ENCODE measurements at places on chromosomes 1 and 21. TPM values are rescaled to one million over a fixed set of nuclear protein-coding genes. Genes with fewer than 3 reads are reported as not detected.

DNA sequence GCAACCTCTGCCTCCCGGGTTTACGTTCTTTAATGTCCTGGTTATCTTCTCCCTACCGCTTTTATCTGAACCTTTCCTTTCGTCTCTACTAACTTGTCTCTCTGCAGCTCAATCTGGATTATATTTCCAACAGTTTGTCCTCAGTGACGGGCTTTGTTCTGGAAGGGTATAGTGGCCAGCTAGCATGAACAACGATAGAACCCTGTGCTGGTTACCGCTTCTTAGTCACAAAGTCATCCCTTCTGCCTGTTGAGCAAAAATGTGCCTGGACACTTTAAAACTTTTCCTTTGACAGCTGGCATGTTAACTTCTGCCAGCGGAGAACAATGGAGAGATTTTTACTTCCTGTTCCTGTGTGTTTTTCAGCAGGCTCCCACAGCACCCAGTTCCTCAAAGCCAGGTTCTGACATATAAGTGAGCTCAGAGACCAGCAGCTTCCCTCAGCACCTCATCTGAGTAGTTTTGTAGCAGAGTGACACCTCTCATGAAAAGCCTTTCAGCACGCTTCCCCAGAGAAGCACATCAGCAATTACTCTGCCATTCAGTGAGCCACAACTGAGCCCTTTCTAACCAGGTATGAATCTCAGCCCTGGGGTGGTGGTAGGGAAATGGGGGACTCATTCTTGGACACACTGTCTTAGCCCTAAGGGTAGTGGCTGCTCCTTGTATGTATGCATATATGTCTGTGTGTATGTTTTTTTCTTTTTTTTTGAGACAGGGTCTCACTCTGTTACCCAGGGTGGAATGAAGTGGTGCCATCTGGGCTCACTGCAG is 23.6 kb upstream of the CCDC17 start:
- H3K4me3 ChIP-seq = no peak overlapping the region
- no peaks in the 10 kb centered on the region for H3K27me3 ChIP-seq
- DNase-seq = no peak
- peaks cover 27% of the 10 kb centered on the region for H3K36me3 ChIP-seq

Gene SPTA1
- not detected for total RNA-seq

Gene ZBED6
- total RNA-seq = 21.1 TPM

DNA sequence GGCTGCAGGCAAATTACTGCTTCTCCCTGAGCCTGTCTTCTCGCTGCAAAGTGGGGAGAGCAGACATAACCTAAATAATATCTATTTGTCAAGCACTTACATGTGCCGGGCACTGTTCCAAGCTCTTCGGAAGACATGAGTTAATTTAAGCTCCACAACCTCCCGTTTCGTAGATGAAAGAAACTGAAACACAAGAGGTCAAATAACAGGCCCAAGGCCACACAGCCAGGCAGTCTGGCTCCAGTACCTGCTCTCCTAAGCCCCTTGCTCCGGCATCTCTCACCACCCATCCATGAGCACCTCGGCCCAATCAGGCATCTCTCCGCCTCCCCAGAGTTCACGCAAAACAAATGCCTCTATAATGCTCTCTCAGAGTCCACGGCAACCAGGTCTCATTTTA is 65.4 kb downstream of the TAS1R2 start:
- H3K4me1 ChIP-seq = no peaks in the 10 kb centered on the region
- no peak for DNase-seq
- no peak overlapping the region for H3K27ac ChIP-seq
- no peaks in the 10 kb centered on the region for H3K36me3 ChIP-seq
- peaks cover 19% of the 10 kb centered on the region for H3K27me3 ChIP-seq

Gene RNPEP
- total RNA-seq = 38.3 TPM

GRCh38 chr1:186234976-186235686 is 139.9 kb downstream of the TPR start:
- no peak overlapping the region for H3K4me3 ChIP-seq
- H3K36me3 ChIP-seq = no peaks in the 10 kb centered on the region
- no peak overlapping the region for H3K27ac ChIP-seq
- no peak for DNase-seq

DNA sequence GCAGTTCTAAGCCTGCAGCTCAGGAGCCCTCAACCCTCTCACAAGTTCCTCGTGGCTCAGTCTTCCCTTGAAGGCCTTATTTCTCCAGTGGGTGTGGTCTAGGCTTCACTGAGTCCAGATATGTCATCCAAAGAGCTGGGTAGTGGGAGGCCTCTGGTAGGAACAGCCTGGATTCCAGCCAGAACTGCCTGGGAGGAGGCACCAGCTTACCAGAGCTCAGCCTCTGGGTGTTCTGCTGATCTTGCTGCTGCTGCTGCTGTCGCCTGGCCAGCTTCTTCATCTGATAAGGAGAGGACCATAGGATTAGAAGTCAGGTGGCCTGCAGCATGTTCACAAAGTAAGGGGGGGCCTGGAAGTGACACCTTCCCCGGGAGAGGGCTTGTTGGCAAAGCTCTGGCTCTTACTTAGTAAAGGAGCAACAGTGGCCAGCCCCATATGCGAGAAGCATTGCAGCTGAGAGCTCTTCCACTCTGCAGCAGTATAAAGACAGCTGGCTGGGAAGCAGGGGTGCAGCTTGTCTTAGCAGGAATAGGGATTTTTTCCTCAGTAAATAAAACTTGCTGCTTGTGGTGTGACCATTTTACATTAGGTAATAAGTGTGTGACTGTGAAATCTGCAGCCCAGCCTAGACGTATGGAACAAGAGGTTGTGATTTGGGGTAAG is 148.5 kb downstream of the LMX1A start:
- no peak overlapping the region for H3K27ac ChIP-seq
- H3K36me3 ChIP-seq = no peaks in the 10 kb centered on the region
- no peak for DNase-seq
- H3K4me3 ChIP-seq = no peak overlapping the region
- peaks cover 2% of the 10 kb centered on the region for H3K27me3 ChIP-seq

DNA sequence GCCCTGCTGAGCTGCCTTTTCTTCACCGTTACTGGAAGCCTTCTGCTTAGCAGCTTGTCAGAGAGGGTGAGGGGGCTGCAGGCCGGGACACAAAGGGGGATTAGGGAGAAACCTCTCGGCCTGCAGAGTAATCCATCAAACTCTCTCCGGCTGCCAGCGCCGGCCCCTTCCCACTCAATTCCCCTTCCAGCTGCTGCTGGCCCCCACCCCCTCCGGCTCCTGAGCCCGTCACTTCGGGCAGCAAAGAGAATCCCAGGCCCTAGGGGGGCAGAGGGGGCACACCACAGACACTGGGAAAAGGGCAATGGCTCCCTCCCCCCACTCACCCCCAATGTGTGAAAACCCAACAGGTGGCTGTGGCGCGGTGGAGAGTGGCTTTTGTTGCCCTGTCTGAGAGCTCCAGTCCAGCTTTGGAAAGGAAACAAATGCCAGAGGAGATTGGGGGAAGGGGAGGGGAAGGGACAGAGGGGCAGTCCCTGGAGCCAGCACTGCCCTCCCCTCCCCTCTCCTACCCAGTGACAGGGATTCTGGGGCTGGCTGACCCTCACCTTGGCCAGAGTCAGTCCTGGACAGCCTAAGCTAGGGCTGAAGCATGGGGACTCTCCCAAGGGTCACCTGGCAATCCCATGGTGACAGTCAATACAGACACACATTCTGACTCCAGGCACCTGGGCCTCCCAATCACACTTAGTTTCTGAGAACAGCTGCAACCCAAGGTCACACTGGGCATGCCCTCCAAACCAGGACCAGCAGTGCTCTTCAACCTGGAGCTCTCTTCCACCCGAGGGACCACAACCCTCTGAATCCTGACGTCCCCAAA is 9.5 kb downstream of the SLC45A3 start:
- DNase-seq = no peak
- no peak overlapping the region for H3K27ac ChIP-seq
- H3K4me3 ChIP-seq = no peak overlapping the region
- peaks cover 50% of the 10 kb centered on the region for H3K27me3 ChIP-seq
- H3K4me1 ChIP-seq = peaks cover 10% of the 10 kb centered on the region
- H3K36me3 ChIP-seq = no peaks in the 10 kb centered on the region

Gene NKAIN1
- total RNA-seq = 0.26 TPM

GRCh38 chr1:23013657-23014056 is 2.0 kb downstream of the TEX46 start:
- H3K4me1 ChIP-seq = peaks cover 6% of the 10 kb centered on the region
- H3K27ac ChIP-seq = no peak overlapping the region
- no peak overlapping the region for H3K4me3 ChIP-seq
- no peaks in the 10 kb centered on the region for H3K36me3 ChIP-seq

Gene SH3BGR
- 1.9 TPM for total RNA-seq

DNA sequence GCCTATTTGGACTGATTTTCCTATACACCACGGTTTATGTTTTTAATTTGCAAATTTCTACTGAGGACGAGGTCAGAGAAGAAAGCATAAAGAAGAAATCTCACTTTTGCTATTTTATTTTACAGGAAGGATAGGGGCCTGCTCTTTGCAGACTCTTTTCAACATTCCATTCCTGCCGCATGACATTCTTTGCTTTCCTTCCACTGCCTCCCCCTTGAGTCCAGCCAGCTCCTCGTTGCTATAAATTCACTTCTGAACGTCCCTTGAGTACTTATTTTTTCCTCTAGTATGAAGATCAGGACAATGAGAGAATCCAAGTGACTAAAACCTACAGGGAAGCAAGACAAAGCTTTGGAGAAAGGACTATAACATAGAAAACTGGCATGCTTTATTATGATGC is 53.4 kb upstream of the PTGFR start:
- no peaks in the 10 kb centered on the region for H3K36me3 ChIP-seq
- no peak for DNase-seq
- H3K27me3 ChIP-seq = no peaks in the 10 kb centered on the region

DNA sequence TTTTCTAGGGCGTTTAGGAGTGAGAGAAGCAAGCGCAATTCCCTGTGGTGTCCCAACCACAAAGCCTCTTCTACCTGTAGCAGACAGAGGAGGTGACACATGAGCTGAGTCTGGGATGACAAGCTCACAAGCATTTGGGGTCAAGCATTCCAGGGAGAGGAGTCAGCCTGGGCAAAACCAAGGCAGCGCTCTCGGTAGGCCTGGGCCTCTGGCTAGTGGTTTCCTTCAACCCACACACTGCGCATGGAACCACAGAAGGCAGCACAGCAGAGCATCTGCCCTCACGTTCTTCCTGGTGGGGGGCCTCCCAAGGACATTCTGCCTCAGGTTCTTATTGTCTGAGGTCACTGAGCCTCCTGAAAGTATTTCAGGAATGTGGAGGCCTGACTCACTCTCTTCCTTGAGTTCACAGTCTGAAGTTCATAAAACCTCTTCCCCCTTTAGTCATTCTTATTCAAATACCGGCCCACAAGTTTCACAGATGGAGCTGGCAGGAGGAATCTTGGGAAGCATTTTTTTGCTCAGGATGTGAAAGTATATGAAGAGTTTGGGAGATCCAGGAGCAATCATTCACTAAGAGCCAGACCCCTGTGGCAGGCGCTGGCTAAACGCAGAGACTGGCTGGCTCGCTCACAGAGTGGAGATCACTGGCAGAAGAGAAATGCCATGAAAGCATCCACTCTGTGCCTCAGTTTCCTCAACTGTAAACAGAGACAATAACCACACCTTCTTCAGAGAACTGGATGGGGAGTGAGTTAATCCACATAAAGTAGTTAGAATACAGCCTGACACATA is 26.8 kb downstream of the CCN1 start:
- DNase-seq = no peak
- H3K27ac ChIP-seq = no peak overlapping the region
- no peak overlapping the region for H3K4me3 ChIP-seq

DNA sequence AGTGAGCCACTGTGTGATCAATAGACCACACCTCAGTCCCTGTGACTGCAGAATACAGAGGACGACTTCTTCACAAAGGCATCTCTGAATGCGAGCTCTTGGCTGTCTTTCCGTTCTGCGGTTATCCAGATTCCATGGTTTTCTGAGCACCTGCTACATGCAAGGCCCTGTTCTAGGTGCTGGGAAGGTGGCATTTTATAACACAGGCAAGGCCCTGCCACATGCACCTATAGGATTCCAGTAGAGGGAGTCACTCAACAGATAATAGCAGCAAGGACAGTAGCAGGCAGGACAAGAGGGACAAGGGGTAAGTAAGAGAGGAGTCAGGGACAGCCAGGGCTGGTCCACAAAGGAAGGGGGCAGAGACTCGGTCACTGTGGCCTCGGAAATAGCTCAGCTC is 9.0 kb downstream of the URB1 start:
- peaks cover 26% of the 10 kb centered on the region for H3K36me3 ChIP-seq
- no peak for DNase-seq
- H3K27me3 ChIP-seq = no peaks in the 10 kb centered on the region
- no peak overlapping the region for H3K27ac ChIP-seq
- H3K4me1 ChIP-seq = peaks cover 14% of the 10 kb centered on the region

DNA sequence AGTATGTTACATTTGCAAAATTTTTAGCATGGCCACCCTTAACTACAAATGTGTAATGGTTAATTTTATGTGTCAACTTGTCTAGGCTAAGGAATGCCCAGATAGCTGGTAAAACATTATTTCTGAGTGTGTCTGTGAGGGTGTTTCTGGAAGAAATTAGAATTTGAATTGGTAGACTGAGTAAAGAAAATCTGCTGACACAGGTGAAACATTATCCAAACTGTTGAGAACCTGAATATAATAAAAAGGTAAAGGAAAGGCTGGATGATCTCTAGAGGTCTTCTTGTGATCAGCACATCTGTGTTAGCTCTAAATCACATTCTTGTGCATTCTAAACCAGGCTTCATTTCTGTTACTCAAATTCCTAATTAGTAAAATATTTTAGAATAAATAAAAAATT is 100.8 kb downstream of the UCHL5 start:
- H3K27me3 ChIP-seq = no peaks in the 10 kb centered on the region
- no peak for DNase-seq
- H3K4me1 ChIP-seq = peaks cover 13% of the 10 kb centered on the region
- H3K36me3 ChIP-seq = peaks cover 3% of the 10 kb centered on the region
- H3K4me3 ChIP-seq = no peak overlapping the region

Gene KCNQ4
- 0.12 TPM for total RNA-seq

DNA sequence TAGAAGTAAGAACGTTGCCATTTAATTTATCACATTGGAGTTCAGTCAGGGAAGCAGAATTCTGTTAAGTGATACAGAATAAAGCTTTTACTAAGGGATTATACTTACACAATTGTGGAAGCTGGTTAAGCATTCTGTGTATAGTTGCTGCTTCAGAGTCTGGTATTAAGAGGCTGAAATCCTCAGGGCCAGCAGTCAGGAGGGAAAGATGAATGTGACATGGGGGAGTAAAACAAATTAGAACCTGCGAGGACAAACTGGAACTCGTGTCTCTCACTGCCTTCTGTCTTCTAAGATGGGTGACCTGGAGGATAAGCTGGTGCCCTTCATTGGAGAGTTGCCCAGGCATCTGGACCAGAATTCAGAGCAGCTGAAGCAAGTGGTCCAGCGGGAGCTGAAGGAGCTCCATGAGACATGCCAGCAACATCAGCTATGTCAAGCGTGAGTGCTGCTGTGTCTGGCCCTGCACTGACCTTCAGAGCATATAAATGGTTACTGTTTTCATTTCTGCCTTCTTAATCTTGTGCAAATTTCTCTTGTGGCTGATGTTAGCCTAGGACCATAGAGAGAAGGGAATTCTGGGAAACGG is 23.0 kb downstream of the MARK1 start:
- H3K4me3 ChIP-seq = no peak overlapping the region
- H3K27me3 ChIP-seq = no peaks in the 10 kb centered on the region
- H3K4me1 ChIP-seq = no peaks in the 10 kb centered on the region
- no peaks in the 10 kb centered on the region for H3K36me3 ChIP-seq

Gene RYR2
- total RNA-seq = 0.40 TPM

- H3K4me1 ChIP-seq = no peaks in the 10 kb centered on the region
- peaks cover 34% of the 10 kb centered on the region for H3K27me3 ChIP-seq
- H3K27ac ChIP-seq = no peak overlapping the region
- no peaks in the 10 kb centered on the region for H3K36me3 ChIP-seq
- H3K4me3 ChIP-seq = no peak overlapping the region
Observed at GRCh38 chr1:29668551-29669157, 432.3 kb downstream of the PTPRU start.

Gene LCE3D
- total RNA-seq = not detected

GRCh38 chr1:35454616-35455015 is 102.6 kb downstream of the KIAA0319L start:
- peaks cover 20% of the 10 kb centered on the region for H3K36me3 ChIP-seq
- no peak overlapping the region for H3K4me3 ChIP-seq
- peaks cover 14% of the 10 kb centered on the region for H3K4me1 ChIP-seq
- H3K27ac ChIP-seq = peak overlapping the region; percentile 35
- DNase-seq = no peak
- no peaks in the 10 kb centered on the region for H3K27me3 ChIP-seq

Measured in activated CD8-positive, alpha-beta memory T cell treated with anti-CD3 and anti-CD28 coated beads, Interleukin-2, amount 10 ng/mL, durations not matched to agents 7 days and 5 days (primary cell).